A549 treated with DMSO at 1 μM for 4 hours (cell line): ENCODE measurements at places on chromosomes 1 and 21. TPM values are rescaled to one million over a fixed set of nuclear protein-coding genes. Genes with fewer than 3 reads are reported as not detected.

CFH gene
- 3.6 to 5.5 TPM (median 4.4 TPM) in 5 replicates for total RNA-seq

CCDC30 gene
- total RNA-seq: 0.46 to 1.0 TPM (median 0.77 TPM) in 5 replicates

KCNE1 gene
- total RNA-seq: 0.05 to 0.09 TPM in 2 of 5 replicates, not detected in the others

MIS18A gene
- total RNA-seq: 14.2 to 18.1 TPM (median 16.8 TPM) in 5 replicates

NBPF4 gene
- total RNA-seq: 0.14 to 0.25 TPM (median 0.25 TPM) in 5 replicates
